LHCN-M2 (cell line): ENCODE measurements at places on chromosomes 7 and 10.

GRCh38 chr10:66714741-66715140 lies 211.1 kb upstream of the LRRTM3 start:
- peak; percentile 36 for DNase-seq

DNA sequence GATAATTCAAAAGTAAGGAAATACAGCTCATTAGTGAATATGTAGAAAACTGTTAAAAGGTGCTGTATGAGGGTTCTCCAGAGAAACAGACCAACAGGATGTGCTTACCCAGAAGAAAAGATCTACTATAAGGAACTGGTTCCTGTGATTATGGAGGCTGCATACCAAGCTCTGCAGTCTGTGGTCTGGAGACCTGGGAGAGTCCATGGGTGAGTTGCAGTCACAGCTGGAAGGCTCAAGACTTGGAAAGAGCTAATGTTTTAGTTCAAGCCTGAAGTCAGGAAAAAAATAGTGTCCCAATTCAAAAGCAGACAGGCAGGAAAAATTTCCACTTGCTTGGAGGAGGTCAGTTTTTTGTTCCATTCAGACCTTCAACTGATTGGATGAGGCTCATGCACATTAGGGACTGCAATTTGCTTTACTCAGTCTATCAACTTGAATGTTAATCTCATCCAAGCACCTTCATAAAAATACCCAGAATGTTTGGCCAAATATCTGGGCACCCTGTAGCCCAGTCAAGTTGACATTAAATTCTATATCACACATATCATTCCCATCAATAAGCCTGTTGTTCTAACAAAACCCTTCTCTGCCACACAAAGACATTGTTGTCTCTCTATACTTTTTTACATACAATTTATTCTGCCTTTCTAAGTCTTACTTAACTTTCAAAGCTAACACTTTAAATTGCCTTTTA lies 197.9 kb upstream of the KLF6 start:
- DNase-seq = peak; percentile 23

DNA sequence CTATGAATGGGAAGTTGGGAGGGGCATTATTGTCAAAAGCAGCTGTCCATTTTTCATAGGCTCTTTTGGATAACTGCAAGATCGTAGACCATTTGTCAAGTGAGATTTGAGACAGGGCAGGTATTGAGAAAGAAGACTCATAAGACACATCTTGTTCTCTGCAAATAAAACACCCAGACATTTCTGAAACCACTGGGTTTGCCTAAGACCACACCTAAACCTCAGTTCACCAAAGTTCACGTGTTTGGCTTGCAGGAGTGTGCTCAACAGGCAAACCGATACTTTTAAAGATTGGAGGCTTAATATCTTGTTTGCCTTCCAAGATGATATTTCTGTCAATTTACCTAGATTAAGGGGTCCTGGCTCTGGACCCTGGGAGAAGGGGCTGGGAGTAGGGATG lies 628.4 kb downstream of the CALN1 start:
- DNase-seq = no peak

DNA sequence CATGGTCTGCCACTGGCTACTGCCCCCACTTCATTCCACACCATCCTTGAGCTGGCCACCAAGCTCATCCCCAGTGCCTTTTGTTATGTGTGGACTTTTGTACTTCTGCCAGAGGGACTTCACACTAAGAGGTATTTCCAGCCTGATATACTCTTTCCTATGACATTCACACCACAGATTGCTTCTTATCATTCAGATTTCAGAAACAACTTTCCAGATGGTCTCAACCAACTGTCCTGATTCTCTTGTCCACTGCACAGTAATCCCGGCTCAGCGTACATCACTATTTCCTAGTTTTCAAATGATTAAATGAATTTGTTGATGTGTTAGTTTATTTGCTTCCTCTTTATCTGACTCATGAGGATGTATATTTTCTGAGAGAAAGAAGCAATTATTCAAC lies 7.1 kb downstream of the CDC14C start:
- no peak for DNase-seq

- no peak for DNase-seq
These were observed 44.5 kb upstream of the SPOCK2 start for GRCh38 chr10:72132854-72133253.

DNA sequence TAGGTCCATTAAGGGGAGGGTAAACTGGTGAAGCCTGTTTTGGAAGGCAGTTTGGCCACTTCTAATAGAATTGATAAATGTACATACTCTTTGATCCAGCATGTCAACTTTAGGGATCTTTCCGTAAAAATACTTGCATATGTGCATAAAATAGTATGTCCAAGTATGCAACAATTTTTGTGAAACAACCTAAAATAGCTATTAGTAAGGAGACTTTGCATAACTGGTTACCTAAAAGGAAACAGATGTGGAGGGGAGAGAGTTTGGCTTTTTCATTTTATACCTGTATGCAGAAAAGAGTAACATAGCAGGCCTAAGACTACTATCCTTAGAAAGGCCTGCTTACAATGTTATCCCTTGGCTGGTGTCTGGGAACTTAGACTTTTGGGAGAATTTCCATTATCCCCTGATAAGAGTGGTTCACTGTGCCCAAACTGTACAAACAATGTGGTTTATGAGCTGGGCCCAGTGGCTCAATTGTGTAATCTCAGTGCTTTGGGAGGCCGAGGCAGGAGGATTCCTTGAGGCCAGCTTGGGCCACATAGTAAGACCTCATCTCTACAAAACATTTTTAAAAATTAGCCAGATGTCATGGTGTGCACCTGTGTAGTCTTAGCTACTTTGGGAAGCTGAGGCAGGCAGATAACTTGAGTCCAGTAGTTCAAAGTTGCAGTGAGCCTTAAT lies 21.3 kb downstream of the PTPN12 start:
- no peak for DNase-seq

DNA sequence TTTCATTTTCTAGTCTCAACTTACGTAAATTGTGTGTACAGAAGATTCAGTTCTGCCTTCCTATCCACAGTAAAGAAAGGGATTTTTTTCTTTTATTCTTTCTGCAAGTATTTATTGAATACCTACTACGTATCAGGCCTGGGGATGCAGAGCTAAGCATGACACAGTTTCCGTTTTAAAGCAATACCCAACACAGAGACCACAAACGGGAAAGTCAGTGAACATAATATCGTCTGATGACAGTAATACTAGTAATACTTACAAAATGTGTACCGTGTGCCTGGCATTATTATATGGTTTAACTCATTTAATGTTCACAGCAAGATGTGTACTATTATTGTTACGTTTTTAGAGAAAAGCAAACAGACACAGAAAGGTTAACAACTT lies 22.4 kb downstream of the REEP3 start:
- DNase-seq = no peak

DNA sequence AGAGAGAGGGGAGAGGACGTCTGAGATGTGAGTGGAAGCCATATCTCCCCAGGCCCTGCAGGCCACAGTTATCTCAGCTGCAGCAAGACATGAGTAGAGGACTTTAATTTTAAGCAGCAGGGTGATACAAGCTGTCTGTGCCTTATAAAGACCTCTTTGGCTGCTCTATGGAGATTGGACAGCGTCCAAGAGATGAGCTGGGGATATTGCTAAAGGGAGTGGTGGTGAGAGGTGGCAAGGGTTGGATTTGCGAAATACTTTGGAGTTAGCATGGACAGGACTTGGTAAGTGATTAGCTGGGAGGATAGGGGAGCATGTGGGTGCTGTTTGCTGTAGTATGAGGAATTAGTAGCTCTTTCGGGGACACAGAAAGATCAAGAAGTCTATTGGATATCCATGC lies 191.8 kb downstream of the CACNB2 start:
- no peak for DNase-seq

GRCh38 chr7:132527467-132528410 lies 48.5 kb downstream of the PLXNA4 start:
- no peak for DNase-seq
